ENCODE measurements at places on chromosomes 5 and 9. TPM values are rescaled to one million over a fixed set of nuclear protein-coding genes. Genes with fewer than 3 reads are reported as not detected.

DNA sequence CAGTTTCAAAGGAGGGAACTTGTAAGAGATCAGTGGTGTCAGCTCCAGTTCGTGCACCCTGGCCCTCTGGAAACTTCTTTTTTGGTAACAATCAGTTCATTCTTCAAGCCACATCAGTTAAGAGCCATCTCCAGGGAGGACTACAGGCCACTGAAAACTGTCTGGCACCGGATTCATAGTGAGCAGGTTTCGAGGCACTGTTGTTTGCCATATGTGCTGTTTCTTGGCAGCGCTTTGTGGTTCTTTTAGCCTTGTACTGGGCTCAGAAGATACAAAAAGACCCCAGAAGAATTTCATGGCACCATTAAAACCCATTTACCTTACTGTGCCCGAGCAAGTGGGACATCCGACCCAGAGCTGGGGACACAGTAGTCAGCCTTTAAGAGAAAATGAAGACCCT lies 68.5 kb downstream of the OTULIN start:
- DNase-seq: no peak

GRCh38 chr5:133398646-133399101 lies 213.7 kb downstream of the FSTL4 start:
- no peak for DNase-seq

GRCh38 chr5:32710550-32711361 lies at the start of gene NPR3:
TSS of gene NPR3 (plus strand) at chr5:32711321. CDS start at chr5:32711777, 456 bp downstream.
- DNase-seq: no peak

- no peak for DNase-seq
Measured at GRCh38 chr5:54156577-54156976, 153.8 kb downstream of the ARL15 start.

- DNase-seq: no peak
Measured at GRCh38 chr9:84513473-84513872, 156.1 kb upstream of the NTRK2 start.

GRCh38 chr5:157528036-157528632 lies 47.4 kb downstream of the ADAM19 start:
- DNase-seq: no peak

DNA sequence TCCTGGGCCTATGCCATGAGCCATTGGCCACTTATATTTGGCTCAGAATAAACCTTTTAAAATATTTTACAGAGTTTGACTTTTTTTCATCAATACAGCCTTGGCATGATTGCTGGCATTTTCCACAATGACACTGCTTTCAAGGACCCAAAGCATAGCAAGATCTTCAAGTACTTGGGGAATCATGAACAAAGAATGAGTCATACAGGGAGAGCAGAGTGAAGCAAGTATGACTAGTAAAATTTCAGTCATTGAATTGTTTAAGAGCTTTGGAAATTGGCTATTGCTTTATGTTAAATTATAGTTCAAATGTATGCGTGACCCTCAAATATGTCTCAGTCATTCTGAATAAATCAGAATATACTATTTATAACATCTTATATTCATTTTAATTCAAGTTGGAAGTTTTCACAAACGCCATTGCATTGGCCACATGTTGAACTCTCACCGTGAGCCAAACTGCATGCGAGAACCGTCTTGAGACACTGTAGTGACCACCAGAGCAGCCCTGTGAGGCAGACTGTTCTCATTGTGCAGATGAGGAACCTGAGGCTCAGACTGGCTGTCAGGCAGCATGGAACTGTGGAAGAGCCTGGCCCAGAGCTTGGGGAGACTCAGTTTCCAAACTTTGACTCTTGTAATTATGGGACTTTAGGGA lies 52.9 kb downstream of the GDNF start:
- no peak for DNase-seq

Gene RNF180
- 3.3 TPM for total RNA-seq

Gene CDO1
- 10.7 TPM for total RNA-seq

Gene COL5A1
- 17.1 TPM for total RNA-seq

Gene GBA2
- 407 TPM for total RNA-seq

Gene CD72
- 2.3 TPM for total RNA-seq

Gene CDKN2B
- 199 TPM for total RNA-seq

Gene ABO
- 283 TPM for total RNA-seq

Gene GPR151
- total RNA-seq: not detected

Gene TAF11L5
- total RNA-seq: not detected

Data from Peyer's patch (tissue), 4 donors.